ENCODE measurements at places on chromosomes 4 and X.

GRCh38 chr4:184166736-184167135 lies 50.9 kb downstream of the ENPP6 start:
- DNase-seq = no peak

- no peak for DNase-seq
Measured at GRCh38 chrX:63739885-63740284, 45.1 kb downstream of the ARHGEF9 start.

GRCh38 chrX:3712051-3712869 lies 1.2 kb downstream of the PRKX start:
- DNase-seq = no peak

GRCh38 chr4:138263247-138263816 lies 21.2 kb upstream of the SLC7A11 start:
- no peak for DNase-seq

DNA sequence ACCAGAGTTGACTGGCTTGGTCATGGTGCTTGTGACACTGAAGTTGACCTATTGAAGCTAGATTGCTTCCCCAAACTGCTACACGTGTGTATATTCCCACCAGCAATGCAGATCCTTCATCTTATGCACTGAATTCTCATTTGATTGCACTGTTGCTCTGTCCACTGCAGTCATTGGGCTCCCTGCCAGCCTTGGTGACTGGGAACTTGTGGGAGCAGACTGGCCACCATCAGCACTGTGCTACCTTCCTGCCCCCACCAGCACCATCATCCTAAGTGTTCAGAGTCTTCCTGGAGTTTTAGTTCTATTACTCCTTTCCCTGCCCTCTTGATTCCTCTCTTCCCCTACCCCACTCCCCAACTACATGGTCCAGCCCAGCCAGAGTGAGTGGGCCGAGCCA lies 117.7 kb upstream of the PRPS2 start:
- DNase-seq = no peak

DNA sequence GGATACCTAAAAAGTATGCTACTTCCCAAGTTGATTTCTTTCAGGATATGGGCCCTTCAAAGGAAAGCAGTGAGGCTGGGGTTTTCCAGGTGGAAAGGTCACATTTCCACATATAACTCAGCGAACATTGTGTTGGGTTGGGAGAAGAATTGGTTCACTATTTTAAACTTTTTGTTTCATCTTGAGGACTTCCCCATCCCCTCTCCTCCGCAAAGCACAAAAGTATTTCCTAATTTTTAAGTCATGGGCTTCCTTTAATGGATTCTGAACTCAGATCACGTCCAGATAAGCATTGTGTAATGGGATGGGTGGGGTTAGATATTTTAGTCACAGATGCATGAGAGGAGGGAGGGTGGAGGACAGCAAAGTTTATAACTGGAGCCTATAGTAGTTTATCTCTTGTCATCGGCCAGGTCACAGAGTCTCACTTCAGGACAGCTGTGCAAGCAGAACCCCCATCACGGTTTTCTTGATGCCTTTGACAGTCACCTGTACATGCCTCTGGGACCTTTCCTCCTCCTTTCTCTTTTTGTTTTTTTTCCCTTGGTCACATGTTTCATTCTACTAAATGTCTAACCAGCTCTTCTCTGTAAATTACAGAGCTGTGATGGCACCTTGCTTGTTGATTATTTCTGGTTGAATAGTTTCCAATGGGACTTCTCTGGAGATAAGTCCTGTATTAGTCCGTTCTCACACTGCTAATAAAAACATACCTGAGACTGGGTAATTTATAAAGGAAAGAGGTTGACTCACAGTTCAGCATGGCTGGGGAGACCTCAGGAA lies 115.4 kb downstream of the PTTG2 start:
- DNase-seq = no peak

Measured in ACHN (cell line).